ENCODE measurements at places on chromosomes 5 and 9.

- no peak for DNase-seq
Measured at GRCh38 chr5:76495870-76496269, 92.8 kb downstream of the IQGAP2 start.

DNA sequence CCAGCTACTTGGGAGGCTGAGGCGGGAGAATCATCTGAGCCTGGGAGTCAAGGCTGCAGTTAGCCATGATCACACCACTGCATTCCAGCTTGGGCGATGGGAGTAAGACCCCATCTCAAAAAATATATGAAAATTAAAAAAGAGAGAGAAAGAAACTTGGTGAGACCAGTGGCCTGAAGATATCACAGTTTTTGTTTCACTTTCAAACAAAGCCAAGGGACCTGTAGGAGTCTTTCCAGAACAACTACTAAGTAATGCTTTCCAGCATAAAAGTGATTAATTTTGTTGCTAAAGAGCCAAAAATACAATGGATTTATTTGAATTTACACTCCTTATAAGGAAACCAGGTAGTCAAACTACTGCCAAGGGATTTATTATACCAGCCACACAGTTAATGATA is 23.5 kb downstream of the GKAP1 start:
- DNase-seq, result no peak

DNA sequence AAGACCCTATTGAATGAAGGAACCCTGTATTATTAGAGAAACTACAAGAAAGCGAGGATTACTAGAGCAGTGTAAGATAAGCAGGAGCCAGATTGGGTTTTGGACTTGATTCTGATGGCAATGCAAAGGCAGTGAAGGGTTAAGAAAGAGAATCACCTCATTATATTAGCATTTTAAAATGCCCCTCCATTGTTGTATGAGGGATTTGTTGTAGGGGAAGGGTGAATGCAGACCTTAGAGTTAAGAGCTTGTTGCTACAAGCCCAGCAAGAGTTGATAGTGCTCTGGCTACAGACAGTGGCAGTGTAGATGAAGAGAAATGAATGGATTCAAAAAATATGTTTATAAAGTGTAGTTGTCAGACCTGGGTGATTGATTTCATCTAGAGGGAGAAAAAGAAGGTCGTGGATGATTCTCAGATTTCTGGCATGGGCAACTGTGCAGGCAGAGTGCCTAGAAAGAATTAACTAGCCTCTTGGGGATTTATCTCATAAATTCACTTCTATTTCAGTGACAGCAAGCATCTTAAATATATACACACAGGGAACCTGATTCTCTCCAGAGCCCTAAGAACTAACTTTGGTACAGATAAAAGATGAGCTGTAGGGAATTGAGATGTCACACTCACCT is 344.8 kb downstream of the ARRDC3 start:
- DNase-seq, result no peak

GRCh38 chr9:72635197-72635596 is 113.8 kb downstream of the TMC1 start:
- no peak for DNase-seq

Data from NCI-H1417 treated with DMSO at 0.1 percent for 48 hours (cell line).